Amniotic stem cell (primary cell): ENCODE measurements at places on chromosomes 1 and 21.
A peak's percentile ranks its signal among the peaks of the same experiment; 100 is the strongest.

GRCh38 chr21:16307256-16307655 is 577.5 kb downstream of the USP25 start:
- DNase-seq: no peak

DNA sequence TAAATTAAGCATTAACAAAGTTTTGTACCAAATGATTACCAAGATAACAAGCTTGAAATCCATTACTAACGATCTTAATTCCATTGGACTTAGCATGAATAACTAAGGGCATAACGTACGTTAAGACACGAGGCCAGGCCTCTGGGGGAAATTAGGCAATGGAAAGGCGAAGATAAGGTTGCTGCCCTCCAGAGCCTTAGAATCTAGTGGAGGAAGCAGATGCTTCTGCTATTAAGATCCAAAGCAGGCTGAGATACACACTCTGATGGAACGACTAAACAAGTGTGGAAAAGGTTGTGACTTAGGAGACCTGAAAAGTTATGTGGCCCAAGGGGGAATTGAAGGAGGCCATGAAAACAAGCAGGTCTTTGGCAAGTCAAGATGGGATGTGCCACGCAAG is 6.0 kb downstream of the AKNAD1 start:
- DNase-seq: no peak

DNA sequence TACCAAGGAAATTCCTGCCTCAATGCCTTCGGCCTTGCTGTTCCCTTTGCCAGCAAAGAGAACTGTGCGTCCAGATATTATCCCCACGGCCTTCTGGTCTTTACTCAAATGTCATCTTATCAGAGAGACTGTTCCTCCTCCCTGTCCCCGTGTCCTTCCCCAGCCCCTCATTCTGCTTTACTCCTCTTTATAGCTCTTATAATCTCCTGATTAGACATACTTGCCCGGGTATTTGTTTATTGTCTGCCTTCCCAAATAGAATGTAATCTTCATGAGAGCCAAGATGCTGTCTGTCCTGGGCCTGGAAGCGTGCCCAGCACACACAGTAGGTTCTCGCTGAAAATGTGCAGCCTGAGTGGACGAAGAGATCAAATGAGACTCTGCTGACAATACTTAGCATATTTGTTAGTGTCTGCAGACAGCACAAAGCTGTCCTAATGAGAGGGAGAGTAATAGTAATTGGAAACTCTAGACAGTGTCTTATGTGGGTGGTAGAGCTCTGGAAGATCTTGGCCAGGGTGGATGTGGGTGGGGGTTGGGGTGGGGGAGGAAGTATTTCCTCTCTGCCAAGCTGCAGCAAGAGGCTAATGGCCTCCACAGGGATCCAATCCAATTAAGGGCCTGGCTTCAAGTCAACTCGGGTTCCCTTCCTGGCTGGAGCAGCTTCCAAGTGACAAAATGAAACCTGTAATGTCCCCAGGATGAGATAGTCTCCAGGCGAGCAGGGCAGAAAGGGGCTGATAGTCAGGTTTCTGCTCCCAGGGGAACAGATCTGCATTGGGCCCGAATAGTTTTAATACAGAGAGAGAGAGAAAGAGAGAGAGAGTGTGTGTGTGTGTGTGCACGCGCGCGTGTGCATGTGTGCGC is 9.5 kb upstream of the CLIC4 start:
- no peak for DNase-seq

GRCh38 chr1:214186103-214186824 is 94.7 kb upstream of the SMYD2 start:
- no peak for DNase-seq

GRCh38 chr1:218490406-218490922 is 145.3 kb downstream of the TGFB2 start:
- DNase-seq: no peak

- DNase-seq: no peak
Observed at GRCh38 chr1:230831771-230832170, 36.5 kb downstream of the C1orf198 start.

GRCh38 chr1:93681101-93681988 is at the start of gene BCAR3:
BCAR3 (minus strand) TSS chr1:93681837; CDS start chr1:93674930, 6,907 bp downstream.
- peak; percentile 42 for DNase-seq

- DNase-seq: no peak
Observed at GRCh38 chr1:199978408-199978940, 49.0 kb upstream of the NR5A2 start.

DNA sequence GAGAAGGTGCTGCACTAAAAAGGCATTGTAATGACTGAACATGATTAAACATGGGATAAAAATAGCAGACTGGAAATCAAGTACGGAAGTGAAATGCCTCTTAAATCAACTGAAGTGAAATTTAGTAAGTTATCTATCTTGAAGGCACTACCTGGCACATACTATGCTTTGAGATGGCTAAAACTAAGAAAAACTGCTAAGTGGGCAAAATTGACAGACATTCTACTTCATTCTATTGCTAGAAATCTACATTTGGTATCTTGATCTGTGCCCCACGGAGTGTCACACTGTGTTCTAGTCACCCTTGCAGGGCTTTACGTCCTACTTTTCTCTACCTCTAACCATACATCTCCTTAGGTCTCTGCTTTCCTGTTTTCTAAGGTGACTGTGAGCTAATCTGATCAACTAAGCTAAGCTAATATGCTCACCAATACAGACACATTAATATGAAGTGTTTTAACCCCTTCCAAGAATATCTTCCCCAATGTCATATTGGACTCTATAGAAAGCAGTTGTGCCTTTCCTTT is 4.1 kb downstream of the PDC start:
- no peak for DNase-seq

DNA sequence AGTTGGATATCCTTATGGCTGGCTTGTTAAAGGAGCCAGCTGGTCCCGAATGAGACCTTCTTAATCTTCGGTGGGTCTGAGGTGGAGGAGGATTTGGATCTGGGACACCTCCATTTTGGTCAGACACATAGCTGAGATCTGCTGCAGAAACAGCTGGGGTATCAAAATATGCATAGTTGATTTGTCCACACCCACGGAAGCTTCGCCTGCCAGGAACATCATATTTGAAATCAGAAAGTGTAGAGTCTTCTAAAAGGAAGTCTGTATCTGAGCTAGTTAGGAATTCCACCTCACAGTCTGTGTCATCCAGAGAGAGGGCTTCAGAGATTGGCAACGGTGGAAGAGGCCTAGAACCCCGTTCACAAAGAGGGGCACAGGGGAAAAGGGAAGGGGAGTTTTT is 12.3 kb downstream of the ERRFI1 start:
- no peak for DNase-seq

DNA sequence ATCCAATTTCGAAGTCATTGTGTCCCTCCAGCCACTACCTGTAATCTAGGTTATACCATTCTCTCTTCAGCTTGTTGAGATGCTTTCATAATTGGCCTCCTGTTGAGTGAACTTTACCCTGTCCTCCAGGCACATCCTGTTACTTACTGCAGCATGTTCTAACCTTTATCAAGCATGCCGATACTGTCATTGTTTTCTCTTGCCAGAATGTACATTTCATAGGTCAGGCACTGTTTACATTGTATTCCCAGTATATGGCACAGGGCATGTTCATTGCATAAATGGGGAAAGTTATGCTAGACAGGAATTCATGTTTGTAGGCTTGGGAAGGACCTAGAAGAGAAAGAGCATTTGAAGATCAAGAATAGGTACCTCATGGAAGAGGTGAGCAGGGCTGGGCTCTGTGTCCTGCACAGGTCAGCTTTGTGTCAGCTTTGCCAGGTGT is 10.2 kb downstream of the CXADR start:
- no peak for DNase-seq

DNA sequence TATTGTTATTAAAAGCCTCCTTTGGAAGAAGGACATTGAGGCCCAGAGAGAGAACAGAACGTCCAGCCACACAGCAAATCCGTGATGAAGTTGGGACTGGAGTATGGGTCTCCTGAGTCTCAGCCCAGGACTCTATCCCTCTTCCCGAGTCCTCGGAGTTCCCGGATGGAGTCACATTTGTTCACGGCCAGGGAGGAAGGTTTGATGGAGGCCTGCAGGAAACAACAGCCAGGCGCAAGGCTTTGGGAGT is 357 bp upstream of the TXLNA start:
- DNase-seq: no peak

GRCh38 chr1:111172463-111172862 is 28.0 kb downstream of the DENND2D start:
- DNase-seq: no peak

DNA sequence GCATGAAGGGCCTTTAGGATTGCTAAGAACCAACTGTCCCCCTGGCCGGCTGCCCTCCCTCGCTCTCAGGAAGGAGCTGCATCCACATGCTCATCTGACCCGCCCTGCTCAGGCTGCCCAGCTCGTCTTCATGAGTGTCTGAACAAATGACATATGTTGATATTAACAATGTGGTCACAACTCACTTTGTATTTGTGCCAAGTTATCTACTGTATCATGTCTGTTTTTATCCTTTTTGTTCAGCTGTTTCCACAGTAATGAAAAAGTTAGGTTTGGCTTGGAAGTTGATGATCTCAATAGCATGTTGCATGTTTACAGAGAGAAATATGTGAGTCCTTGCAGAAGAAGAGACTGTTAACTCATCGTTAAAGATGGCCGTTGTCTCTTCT is 75.1 kb downstream of the PHTF1 start:
- DNase-seq: no peak

DNA sequence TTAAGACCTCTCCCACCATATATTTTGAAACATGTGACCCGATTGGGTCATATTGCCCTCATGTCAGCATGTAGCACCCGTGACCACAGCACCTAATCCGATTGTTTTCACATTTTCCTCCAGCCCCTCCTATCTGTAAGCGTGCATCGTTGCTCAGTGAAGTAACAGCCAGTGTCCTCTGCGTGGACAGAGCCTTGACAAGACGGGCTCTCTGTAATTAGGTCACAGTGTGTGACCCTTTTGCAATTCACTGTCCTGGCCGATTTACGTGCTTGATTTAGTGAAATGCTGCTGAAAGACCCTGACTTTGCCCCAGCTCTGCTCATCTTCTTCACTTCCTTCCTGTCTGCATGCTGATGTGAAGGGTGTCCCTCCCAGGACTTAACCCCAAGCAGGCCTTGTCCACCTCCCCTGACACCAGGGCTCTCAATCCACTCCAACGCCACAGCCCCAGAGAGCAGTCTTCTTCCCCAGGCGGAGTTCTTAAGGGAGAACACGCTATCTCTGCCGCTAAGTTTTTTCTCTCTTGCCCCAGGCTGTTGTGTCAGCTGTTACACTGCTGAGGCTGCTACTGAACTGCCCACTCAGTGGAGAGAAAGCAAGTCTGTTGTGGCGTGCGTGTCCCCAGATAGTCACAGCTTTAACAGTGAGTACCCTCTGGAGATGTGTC is 19.4 kb downstream of the URB2 start:
- DNase-seq: no peak

- DNase-seq: no peak
Observed at GRCh38 chr1:1703796-1704195, 11.2 kb upstream of the SLC35E2B start.

GRCh38 chr1:46806196-46807020 is 7.6 kb downstream of the CYP4B1 start:
- DNase-seq: no peak

- DNase-seq: no peak
Observed at GRCh38 chr1:97461782-97462181, 459.1 kb downstream of the DPYD start.

- peak; percentile 65 for DNase-seq
Observed at GRCh38 chr1:93814059-93814794, 64.8 kb downstream of the DNTTIP2 start.

- DNase-seq: no peak
Observed at GRCh38 chr21:33219954-33220353, 9.8 kb upstream of the IFNAR2 start.

- DNase-seq: no peak
Observed at GRCh38 chr1:61237659-61238358, 155.4 kb downstream of the NFIA start.

GRCh38 chr1:185478877-185479276 is 161.8 kb upstream of the IVNS1ABP start:
- DNase-seq: no peak

DNA sequence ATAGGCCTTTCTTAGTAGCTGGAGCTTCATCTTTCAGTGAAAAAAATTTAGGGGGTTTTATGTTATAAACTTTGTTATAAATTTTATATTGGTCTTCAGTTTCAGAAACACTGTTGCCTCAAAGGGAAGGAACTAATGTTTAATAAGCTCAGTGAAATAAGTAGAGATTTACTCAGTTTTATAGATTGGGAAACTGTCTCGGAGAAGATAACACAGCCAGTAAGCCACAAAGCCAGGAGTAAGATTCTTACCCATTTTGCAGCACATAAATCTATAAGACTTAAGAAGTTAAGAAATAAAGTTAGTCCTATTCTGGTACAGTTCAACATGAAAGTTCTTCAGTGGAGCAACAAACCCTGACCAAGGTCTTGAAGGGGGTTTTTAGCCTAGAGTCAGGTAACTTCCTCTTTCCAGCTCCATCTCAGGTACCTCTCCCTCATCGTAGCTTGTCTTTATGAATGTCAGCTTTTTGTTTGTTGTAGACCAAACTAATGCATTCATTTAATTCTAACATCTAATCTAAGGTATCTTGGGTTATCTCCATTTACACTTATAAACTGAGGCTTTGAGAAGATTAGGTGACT is 3.3 kb downstream of the KPNA6 start:
- DNase-seq: no peak

GRCh38 chr1:156509424-156510034 is 9.0 kb upstream of the MEF2D start:
- DNase-seq: no peak

DNA sequence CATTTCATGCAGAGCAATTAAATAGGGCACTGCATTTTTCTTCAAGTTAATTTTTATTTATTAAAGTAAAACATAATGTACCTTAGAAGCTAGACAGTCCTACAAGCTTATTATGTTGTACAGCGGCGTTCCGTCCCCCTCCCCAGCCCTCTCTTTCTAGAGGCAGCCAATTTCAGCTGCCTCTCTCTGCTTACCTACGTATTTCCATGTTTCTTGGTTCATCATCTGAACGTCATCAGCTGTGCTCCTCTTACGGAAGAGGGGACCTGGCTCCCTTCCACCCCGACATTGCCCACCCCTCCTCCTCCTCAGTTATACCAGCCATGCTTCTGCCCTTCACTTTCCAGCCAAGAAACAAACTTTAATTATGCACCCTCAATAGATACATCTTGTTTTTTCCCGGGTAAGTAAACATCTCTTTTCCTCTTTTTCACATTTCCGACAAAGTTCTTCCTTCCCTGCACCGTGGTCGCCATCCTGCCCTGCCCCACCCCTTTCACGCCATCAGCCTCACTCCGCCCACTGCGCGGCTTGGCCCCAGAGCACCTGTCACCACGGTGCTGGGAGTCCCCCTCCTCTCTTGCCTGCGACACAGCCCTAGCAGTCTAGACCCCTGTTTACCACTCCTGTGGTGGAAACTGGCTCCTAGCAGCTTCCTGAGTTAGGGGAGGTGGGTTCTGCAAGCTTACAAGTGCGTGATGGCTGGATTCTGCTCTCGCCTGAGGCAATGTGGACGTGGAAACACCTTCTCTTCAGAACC is 57.9 kb downstream of the SLC37A1 start:
- DNase-seq: no peak

- DNase-seq: no peak
Observed at GRCh38 chr1:100511058-100511457, 26.9 kb upstream of the GPR88 start.
